ENCODE measurements at places on chromosomes 11 and 22. TPM values are rescaled to one million over a fixed set of nuclear protein-coding genes. Genes with fewer than 3 reads are reported as not detected.

- DNase-seq, result no peak
Measured at GRCh38 chr22:41826430-41827383, 6.2 kb upstream of the SREBF2 start.

DNA sequence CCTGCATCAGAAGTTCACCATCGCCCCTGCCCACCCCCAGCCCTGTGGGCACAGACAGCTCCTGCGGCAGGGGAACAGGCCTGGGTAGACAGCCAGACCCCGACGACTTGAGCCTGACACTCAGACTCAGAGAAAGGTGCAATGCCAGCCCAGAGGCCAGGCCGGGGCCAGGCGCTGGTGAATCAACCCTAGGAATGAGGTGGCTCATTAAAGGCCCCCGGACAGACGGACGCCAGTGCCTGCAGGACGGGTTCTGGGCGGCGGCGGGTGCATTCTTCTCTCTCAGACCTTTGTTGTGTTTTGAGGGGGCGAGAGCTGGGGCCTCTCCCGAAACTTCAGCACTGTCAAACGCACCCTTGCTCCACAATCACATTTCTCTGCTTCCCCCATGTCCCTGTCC is 5.6 kb downstream of the OVOL1 start:
- no peak for DNase-seq

- DNase-seq, result no peak
Measured at GRCh38 chr11:81203876-81204275, 1529.8 kb downstream of the FAM181B start.

DNA sequence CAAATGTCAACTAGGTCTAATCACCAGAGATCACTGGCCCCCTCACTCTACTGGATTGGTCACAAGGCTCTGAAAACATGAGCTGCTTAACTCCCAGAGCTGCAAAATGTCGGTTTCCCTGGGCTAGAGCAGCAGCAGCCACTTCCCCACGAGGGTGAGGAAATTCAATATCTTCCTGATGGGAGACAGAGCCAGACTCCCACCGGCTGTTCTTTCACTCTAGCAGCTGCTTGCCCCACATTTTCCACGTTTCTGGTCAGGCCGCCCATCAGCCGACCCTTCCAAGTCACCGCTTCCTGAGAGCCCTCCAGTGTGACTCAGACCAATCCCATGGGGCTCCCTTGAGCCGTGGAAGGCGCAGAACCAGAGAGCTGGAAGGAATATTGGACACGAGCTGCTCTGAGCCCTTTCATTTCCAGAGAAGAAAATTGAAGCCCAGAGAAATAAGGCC is 227.0 kb downstream of the ADAMTS15 start:
- peak; percentile 65 for DNase-seq

SIAE gene
- 15.4 TPM for total RNA-seq

OR51I1 gene
- not detected for total RNA-seq

ANO5 gene
- 2.5 TPM for total RNA-seq

ADSL gene
- 70.1 TPM for total RNA-seq

All from astrocyte (in vitro differentiated cells and primary cell).